GM13976 (cell line): ENCODE measurements at places on chromosomes 7 and 10.

DNA sequence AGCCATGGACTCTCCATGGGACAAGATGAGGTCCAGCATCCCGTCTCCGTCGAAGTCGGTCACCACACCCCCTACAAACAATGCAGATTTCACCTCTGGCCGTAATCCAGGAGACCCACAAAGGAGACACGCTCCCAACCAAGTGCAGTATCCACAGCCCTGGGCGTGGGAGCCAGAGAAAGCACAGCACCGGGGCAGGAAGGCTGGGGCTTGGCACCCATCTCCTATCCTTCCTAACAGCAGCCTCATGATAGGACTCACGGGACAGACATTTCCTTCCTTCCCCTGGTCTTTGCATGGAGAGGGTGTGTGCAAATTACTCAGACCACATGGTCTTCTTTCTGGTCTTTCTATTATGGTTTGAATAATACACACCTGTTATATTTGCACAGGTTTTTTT, 46.3 kb downstream of the GOLGA7B start:
- DNase-seq, result no peak

GRCh38 chr7:70383066-70383782, 748.7 kb upstream of the GALNT17 start:
- no peak for DNase-seq

DNA sequence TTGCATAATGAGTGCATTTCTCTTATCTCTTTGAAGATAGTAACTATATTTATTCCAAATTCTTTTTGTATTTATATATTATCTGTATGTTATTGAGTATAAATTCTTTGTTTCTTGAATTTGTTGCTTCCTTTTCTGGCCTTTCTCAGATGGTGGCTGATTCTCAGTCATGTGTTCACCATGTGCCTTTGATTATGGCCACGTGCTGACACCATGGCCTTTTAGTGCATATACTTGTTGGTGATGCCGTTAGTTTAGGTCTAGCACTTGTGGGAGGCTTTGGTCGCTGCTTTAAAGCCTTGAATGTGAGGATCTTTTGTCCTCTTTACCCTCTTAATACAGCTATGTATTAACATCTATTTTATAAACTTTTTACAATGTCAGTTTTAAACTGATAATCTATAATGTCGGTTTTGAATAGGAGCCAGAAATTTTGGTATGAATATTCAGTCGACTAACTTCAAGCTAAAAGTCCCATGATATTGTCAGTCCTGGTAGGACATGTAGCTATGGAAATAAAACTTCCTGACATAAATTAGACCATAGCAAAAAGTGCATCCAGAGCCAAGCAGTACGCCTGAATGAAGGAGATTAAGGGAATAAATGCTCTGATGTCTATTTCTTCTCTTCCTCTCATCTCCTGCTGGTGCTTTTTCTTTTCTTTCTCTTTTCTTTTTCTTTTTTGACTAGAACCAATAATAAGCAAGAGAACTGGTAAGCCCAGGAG, 130.3 kb downstream of the GNAI1 start:
- DNase-seq, result no peak

- DNase-seq, result no peak
These were observed 18.0 kb upstream of the SEM1 start for GRCh38 chr7:96727534-96728088.

- DNase-seq, result no peak
These were observed 6.9 kb upstream of the MXI1 start for GRCh38 chr10:110200503-110200902.

DNA sequence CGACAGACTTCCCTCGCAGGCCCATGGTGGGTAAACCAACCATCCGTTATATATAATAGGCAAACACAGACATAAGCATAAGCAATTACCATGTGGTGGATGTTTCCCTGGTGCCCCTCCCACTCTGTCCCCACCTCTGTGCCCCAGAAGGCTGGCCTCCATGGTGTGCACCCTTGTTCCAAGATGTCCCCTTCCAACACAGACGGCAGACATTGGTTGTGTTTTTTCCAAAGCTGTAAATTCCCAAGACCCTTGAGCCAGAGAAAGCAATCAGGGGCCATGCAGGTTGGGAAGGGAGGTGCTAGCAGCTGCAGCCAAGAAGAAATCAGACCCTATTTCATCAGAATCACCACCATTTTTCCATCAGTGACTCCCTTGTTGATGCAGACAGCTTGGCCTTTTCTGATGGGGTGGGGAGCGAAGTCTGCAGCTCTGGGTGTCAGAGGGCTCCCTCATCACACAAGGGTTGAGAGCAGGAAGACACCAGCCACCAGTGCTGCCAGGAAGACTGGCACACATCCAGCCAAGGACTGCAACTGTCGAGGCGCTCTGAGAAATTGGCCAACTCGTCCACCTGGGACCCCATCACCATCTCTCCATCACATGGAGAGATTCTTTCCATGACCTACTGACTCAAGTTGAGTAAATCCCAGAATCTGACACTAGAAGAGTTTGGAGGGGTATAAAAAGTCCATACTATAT, 86.8 kb upstream of the CHST15 start:
- no peak for DNase-seq

- no peak for DNase-seq
These were observed 150.3 kb upstream of the NPY start for GRCh38 chr7:24133691-24134090.

DNA sequence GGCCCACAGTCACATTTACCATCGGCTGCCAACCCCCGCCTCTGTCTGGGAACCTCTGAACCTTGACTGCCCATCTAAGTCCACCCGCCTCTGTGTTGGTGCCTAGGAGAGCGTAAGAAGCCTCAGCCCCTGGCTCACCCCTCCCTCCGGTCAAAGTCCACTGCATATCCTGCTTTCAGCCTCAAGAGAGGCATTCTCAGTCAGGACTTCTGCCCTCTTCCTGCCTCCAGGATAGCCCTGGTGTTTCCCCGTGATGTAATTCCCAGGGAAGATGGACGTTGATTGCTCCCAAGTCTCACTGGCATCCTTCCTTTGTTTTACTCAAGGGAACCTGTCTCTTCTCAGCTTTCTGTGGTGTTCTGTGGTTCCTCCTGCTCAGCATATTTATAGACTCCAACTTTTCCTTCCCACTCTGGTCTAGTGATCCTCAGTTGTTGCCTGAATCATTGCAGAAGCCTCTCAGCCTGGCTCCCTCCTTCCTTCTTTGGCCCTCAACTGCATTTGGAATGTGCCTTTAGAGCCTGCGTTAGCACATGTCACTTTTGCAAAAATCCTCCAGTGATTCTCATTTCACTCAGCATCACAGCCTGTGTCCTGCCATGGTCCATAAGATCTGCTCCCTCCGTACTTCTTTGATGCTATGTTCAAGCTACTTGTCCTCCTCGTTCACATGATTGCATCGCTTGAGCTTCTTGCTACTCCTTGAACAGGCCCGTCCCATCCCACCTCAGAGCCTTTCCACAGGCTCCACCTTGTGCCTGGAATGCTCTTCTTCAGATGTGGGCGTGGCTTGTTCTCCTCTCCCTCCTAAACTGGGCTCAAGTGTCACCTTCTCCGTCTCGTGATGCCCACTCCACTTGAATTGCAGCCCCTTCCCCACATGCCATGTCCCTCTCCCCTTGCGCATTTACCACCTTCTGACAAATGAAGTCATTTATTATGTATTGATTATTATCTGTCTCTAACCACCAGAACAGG, 124.2 kb downstream of the PLPP4 start:
- no peak for DNase-seq

- no peak for DNase-seq
These were observed 21.2 kb downstream of the ALDH18A1 start for GRCh38 chr10:95635319-95635733.

- DNase-seq, result no peak
These were observed 164.7 kb downstream of the ACTR3B start for GRCh38 chr7:152924238-152924637.

DNA sequence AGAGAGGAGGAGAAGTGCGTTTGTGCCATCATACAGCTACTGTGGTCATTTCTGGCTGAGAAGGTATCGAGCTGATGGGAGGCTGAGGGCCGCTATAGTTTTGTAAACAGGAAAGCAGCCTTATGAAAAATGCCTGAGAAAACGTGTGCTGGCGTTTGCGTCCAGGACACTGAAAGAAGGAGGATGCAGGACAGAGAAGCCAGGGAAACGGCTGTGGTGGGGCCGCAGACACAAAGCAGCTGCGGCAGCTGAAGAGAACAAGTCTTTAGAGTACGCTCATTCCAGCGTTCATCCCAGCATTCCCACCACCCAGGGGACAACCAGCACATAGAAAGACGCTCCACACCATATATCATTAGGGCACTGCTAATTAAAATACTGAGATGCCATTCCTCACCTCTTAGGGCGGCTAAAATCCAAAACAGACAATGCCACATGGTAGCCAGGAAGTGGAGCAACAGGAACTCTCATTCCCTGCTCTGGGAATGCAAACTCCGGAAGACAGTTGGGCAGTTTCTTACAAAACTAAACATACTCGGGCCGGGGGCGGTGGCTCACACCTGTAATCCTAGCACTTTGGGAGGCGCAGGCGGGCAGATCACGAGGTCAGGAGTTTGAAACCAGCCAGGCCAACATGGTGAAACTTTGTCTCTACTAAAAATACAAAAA, 18.4 kb downstream of the GNA12 start:
- DNase-seq, result no peak

GRCh38 chr10:131850383-131850870, 50.4 kb upstream of the PPP2R2D start:
- DNase-seq, result no peak

DNA sequence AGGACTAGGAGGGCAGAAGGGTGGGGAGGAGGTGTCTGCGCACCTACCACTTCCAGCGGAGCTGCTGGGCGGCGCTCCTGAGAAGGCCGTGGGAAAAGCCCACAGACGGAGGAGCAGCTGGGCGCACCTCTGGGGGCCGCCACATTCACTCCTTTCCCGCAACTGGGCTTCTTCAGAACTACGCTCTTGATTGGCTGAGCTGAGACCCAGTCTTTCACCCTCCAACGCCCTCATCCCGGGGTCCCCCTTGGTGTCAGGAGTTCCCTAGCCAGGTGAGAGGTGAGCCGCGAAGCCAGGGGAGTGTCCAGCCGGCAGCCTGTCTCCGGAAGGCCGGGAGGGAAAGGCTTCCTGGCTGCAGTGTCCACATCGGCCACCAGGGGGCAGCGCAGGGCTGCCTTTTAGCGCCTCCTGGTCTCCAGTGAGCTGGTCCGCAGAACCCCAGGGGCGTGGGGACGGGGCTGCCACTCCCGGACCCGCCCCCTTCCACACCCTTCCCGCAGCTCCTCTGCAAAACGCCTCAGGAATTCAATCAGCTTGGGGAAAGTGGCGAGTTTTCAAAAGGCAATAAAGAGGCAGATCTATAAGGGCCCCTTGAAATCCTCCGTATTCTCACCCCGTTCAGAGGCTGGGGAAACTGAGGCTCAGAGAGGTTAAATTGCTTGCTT, 98.8 kb downstream of the CHST15 start:
- peak; percentile 93 for DNase-seq

DNA sequence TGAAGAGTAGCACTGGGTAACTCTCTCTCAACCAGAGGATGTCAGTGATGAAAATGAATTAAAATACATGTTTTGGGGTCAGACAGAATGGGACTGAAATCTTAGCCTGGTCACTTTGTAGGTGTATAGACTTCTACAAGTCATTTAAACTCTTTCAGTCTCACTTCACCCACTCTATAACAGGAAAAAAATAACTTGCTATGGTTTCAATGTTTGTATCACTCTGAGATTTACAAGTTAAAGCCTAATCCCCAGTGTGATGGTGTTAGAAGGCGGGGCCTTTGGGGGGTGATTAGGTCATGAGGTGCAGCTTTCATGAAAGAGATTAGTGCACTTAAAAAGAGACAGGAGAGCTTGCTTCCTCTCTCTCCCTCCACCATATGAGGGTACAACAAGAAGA, 134.8 kb downstream of the INHBA start:
- DNase-seq, result no peak

- DNase-seq, result no peak
These were observed 49.3 kb downstream of the DENND11 start for GRCh38 chr7:141652691-141653090.

DNA sequence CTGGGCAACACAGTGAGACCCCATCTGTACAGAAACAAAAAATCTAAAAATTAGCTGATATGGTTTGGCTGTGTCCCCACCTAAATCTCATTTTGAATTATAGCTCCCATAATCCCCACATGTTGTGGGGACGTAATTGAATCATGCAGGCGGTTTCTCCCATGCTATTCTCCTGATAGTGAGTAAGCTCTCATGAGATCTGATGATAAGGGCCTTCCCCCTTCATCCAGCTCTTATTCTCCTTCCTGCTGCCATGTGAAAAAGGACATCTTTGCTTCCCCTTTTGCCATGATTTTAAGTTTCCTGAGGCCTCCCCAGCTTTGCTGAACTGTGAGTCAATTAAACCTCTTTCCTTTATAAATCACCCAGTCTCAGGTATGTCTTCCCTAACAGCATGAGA, 136.5 kb downstream of the SFMBT2 start:
- no peak for DNase-seq

- DNase-seq, result no peak
These were observed 13.0 kb downstream of the AOAH start for GRCh38 chr7:36711256-36711655.

- no peak for DNase-seq
These were observed 161.2 kb downstream of the DNAJB6 start for GRCh38 chr7:157497744-157498651.

DNA sequence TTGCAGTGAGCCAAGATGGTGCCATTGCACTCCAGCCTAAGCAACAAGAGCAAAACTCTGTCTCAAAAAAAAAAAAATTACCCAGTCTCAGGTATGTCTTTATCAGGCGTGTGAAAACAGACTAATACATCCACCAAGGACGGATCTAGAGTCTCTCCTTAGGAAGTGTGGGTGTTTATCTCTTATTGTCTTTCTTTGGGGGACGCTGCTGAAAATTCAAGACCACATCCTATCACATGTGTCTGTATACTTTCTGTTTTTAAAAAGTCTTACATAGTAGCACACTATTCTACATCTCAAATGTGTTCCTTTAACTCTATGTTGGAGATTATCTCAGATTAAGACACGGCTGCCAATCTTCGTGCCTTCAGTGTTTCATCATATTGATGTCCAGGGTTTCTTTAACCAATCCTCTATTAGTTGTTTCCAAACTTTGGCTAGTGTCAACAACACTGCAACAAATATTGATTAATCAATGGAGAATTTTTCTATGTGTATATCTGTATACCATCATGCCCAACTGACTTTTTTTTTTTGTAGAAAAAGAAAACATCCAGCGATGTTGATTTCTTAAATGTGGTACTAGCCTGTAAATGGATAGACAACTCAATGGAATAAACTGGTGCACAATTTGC, 92.3 kb upstream of the KDM7A start:
- DNase-seq, result no peak

DNA sequence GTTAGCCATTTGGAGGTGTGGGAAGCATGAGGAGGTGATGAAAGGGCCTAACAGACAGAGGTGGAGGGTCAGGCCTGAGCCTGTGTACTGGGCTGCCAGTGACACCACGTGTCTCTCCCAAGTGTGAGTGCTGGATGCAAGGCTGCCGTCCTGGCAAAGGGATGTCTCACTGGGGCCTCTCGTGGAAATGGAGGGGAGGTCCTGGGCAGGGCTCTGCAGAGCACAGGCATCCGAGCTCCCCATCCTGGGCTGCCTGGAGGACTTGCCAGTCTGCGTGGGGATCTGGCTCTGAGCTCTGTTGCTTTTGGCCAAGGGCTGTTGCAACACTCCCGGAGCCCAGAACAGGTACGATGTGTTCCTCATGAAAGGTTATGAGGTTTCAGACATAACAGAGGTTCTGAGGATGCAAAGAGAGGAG, 77.3 kb downstream of the GRK5 start:
- no peak for DNase-seq

- DNase-seq, result no peak
These were observed 62.6 kb downstream of the CACNB2 start for GRCh38 chr10:18202680-18203460.

GRCh38 chr10:4069491-4069890, 284.5 kb upstream of the KLF6 start:
- no peak for DNase-seq

- DNase-seq, result no peak
These were observed 586.6 kb downstream of the GALNT17 start for GRCh38 chr7:71718563-71718962.

- peak; percentile 54 for DNase-seq
These were observed 433.6 kb downstream of the ACTR3B start for GRCh38 chr7:153193144-153193595.
